ENCODE measurements at places on chromosomes 2 and 18.
A peak's percentile ranks its signal among the peaks of the same experiment; 100 is the strongest.

- DNase-seq: no peak
These were observed 41.9 kb upstream of the TANC1 start for GRCh38 chr2:158926478-158926948.

GRCh38 chr2:71008342-71008741, 13.7 kb upstream of the TEX261 start:
- no peak for DNase-seq

DNA sequence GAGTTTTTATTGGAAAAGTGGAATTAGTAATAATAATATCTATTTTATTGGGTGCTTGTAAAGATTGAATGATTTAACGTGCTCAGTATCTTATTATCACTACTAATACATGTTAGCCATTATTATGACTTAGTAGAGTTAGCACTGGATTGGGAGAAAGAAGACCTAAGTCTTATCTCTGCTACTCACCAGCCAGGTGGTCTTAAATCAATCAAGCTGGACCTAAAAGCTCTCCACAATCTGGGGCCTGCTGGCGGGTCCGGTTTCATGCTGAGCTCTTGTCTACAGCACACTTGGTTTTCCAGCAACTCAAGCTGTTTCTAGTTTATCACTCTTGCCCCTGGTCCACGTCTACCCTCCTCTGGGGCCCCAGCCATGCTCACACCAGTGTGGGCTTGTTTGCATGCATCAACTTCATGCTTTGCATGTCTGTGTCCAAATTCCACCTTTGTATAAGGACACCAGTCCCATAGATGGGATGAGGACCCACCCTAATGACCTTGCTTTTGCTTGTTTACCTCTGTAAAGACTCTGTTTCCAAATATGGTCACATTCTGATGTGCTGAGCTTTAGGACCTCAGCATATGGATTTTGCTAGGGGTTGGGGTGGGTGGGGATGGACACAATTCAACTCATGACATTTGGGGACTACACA, 363.1 kb downstream of the LPIN1 start:
- no peak for DNase-seq

DNA sequence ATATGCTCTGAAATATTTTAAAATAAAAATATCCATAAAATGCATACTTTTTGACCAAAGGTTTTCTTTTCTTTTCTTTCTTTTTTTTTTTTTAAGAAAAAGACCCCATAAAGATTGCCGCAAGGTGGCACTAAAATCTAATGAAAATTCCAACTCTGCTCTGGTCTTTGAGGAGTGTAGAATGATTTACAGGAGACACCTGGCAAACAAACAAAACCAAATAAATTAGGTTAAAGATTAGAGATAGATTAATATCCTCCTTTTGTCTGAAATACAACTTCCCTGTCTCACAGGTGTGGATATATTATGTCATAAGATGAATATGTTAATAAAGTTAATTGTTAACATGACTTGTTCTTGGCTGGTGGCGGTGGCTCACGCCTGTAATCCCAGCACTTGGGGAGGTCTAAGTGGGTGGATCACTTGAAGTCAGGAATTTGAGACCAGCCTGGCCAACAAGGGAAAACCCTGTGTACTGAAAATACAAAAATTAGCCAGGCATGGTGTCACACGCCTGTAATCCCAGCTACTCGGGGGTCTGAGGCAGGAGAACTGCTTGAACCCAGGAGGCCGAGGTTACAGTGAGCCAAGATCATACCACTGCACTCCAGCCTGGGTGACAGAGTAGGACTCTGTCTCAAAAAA, 3.5 kb upstream of the RHOB start:
- peak; percentile 87 for DNase-seq

- DNase-seq: no peak
These were observed 59.9 kb upstream of the B3GNT7 start for GRCh38 chr2:231335591-231335990.

DNA sequence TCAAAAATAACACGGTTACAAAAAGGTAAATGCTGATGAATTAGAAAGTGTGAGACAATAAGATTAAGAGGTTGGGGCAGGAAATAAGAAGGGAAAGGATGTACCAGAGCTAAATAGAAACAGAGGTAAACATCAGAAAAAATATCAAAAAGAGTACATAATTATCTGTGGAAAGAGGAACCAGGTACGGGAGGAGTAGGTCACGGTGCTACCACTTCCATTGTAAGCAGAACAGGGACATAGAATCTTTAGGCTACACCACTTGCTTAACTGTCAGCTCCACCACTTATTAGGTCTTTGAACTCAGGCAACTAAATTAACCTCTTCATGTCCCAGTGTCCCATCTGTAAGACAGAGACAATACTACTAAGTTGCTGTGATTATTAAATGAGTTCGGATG, 350.3 kb downstream of the LRATD1 start:
- no peak for DNase-seq

- no peak for DNase-seq
These were observed 102.4 kb downstream of the TRIB2 start for GRCh38 chr2:12819103-12819475.

DNA sequence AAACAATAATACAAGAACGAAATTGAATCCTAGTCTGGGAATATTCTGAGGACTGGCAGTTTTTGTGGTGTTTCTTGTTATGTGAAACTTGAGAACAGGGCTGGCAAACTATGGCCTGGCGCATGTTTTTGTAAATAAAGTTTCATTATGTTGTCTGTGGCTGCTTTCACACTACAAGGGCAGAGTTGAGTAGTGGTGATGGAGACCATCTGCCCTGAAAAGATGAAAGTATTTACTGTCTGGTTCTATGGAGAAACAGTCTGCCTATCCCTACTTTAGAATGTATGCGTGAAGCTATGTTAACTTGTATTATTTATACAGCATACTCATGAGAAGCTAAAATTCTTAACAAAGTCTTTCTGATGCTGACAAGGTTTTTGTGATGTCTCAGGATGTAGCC, 351.9 kb downstream of the LRRTM1 start:
- no peak for DNase-seq

DNA sequence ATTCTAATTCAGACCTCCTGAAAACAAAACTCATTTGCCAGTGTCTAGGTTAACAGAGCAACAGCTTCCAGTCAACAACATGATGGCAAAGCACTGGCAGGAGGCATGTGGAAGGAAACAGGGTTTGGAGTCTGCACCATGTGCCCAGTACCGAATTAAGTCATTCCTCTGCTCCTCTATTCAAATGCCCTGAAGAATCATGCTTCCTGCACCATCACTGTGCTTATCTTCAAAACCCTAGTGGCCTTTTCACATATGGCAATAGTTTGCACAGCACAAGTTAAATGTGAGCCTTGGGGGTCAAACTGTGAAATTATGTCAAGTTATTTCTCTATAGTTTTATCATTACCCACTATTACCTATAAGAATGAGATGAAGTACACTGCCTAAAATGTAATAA, 75.4 kb upstream of the GRB14 start:
- DNase-seq: no peak

DNA sequence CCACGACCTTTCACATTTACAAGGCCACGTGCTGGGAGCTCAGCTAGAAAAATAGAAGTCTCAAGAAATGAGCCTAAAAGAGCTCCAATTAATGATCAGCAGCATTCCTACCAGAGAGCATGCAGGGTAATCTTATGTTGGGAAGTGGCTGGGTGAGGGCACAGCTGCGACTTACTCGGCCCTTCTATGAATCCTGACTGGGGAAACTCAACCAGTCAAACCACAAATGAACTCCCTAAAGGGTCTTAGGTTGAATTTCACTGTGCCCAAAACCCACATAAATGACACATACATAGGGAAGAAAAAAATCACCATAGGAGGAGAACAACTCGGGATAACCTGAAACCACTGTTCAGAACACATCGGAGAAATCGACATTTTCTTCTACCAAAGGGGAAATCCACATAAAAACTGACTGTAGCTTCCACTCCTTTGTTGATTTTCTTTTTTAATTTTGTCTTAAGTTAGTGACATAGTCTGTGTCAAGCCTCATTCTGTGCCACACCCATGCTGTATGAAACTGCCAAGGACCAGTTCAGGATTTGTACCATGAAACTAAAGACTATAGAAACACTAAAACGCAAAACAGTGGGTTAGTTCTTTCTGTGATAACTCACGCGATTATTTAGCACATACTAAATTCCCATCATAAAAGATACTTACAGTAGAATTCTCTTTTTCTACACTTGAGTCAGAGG, 54.7 kb downstream of the UXS1 start:
- DNase-seq: no peak

- DNase-seq: no peak
These were observed 41.5 kb upstream of the CHST9 start for GRCh38 chr18:27226556-27227075.

DNA sequence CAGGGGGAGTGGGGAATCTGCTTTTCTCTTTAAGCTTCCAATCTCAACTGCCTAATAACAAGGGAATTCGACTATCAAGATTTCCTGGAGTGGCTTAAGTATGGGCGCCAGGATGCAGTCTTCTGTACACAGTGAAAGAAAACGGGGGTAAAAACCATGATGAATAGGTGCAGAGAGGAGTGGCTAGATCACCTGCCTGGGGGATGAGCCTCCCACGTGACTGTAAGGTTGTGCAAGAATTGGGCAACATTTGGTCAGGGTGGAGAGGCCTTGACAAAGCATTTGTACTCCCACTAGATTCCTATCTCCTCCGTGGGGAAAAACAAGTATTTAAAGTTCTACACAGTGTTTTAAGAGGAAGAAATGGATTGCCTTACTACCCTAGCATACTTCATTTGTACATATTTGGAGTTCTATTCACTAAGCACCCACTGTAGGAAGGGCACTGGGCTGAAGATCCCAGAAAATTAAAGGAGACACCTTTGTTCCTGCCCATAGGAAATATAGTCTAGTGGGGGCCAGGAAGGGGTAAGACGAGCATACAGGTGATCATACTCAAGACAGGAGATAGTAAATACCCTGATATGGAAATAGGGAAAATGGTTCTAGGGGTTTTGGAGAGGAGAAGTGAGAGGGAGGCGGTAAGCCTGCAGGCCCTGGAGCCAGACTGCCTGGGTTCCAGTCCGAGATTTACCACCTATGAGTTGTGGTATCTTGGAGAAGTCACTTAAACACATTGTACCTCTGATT, 29.2 kb downstream of the EPAS1 start:
- DNase-seq: no peak

DNA sequence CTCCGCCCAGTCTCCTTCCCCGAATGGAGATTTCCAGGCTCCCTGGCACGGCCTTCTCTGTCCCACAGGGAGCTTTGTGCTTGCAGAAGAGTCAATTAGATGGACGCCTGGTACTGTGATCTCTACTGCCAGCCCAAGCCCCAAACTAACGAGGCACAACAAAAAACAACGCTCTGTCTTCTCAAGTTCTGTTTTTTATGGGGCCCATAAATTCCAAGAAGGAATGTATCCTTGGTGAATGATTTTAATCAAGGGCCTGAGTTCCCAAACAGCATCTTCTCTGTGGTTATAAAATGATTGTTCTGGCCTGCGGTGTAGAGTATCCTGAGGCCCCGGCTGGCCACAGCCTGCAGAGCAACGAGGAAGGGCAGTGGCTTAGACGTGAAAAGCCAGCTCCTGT, 219.5 kb downstream of the CLIP4 start:
- DNase-seq: no peak

DNA sequence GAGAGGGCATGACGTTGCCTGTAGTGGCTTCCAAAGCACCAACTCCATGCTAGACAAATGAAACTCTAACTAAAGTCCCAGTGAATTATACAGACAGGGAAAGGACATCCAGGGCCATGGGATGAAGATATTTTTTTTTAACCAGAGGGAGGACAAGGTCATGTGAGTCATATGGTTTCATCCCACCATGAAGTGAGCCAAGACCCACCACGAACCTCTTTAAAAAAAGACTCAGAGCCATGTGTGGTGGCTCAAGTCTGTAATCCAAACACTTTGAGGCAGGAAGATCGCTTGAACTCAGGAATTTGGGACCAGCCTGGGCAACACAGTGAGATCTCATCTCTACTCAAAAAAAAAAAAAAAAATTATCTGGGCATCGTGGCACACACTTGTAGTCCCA, 115.2 kb downstream of the LIPG start:
- DNase-seq: no peak

DNA sequence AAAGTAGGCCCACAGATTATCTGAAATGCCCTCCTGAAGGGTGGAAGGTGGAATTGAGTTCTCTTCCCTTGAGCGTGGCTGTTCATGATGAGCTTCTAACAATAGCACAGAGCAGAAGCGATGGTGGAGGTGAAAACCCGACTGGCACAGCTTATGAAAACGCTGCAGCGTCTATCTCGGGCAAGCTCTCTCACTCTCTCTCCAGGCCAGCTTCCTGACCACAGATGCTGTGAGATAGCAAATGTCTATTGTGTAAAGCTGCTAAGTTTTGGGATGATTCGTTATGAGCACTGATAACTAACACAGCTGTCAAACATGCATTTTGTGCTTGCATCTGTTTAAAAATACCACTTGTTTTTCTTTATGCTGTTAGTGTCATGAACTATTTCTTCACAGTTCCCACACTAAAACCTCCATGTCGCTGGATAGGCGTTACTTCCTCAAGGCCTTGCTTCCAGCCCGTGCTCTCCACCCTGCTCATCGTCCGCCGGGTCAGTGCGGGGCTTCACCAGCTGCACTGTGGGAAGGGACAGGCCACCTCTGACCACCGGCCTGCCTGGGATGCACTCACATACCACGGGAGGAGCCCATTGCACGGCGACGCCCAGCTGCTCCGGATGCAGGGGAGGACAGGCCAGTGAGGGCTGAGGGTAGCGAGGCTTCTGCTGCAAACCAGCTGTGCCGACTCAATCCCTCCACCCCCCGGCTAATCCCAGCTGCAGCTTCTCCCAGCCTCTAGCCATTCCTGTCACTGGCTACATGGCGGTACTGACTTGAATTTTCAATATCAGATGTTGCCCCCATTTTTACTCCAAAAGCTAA, 60.0 kb upstream of the OTOS start:
- no peak for DNase-seq

GRCh38 chr2:237987268-237987667, 20.5 kb downstream of the UBE2F start:
- no peak for DNase-seq

- DNase-seq: no peak
These were observed 128.8 kb downstream of the TTC32 start for GRCh38 chr2:19772981-19773380.

- no peak for DNase-seq
These were observed 230.4 kb upstream of the SPRED2 start for GRCh38 chr2:65662654-65663432.

DNA sequence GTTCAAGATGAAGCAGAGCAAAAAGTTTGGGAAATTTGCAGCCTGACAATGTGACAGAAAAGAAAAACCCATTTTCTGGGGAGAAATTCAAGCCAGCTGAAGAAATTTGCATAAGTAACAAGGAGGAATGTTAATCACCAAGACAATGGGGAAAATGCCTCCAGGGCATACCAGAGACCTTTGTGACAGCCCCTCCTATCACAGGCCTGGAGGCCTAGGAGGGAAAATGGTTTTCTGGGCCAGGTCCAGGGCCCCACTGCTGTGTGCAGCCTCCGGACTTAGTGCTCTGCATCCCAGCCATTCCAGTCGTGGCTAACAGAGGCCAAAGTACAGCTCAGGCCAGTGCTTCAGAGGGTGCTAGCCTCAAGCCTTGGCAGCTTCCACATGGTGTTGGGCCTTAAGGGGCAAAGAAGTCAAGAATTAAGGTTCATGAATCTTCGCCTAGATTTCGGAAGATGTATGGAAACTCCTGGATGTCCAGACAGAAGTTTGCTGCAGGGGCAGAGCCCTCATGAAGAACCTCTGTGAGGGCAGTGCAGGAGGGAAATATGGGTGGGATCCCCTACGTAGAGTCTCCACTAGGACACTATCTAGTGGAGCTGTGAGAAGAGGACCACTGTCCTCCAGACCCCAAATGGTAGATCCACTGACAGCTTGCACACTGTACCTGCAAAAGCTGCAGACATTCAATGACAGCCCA, 314.1 kb upstream of the TRIB2 start:
- no peak for DNase-seq

Data from NCI-H1694 treated with DMSO at 0.1 percent for 48 hours (cell line).